Naive thymus-derived CD4-positive, alpha-beta T cell (primary cell): ENCODE measurements at places on chromosomes 16 and 17.

- no peak for DNase-seq
Measured at GRCh38 chr17:3959921-3960601, 4.2 kb downstream of the ATP2A3 start.

GRCh38 chr16:47045459-47045858 lies 72.0 kb upstream of the DNAJA2 start:
- DNase-seq = no peak

- no peak for DNase-seq
Measured at GRCh38 chr17:80087346-80088265, 13.8 kb upstream of the GAA start.

DNA sequence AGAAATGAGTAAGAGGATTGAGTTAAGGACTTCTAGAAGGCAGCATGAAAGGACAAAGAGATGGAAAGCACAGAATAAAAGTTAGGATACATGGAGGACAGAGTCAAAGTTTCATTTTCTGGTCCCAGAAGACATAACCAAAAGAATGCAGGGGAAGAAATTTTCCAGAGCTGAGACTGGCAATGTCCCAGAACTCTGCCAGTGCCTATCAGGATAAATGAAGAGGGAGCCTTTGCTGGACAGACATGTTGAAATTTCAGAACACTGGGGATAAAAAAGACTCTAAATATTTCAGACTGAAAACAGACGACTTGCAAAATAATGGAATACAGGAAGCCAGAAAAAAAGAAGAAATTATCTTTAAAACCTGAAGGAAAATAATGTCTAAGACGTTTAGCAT lies 55.7 kb downstream of the NT5M start:
- no peak for DNase-seq

DNA sequence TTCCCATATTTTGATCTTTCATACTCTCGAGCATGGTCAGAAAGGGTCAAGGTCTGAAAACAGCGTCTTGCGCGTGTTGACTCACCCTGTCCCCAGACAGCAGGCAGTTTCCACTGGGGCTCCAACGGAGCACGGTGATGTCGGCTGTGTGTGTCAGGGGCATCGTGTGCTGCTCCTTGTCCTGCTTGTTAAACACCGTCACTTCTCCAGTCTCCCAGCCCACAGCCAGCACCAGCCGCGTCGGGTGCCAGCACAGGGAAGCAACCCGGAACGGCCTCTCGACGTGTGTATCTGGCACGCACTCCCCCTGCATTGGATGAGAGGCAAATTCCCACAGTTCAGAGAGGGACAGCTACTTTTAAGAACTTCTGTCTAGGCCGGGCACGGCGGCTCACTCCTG lies 9.6 kb downstream of the IFT140 start:
- no peak for DNase-seq

DNA sequence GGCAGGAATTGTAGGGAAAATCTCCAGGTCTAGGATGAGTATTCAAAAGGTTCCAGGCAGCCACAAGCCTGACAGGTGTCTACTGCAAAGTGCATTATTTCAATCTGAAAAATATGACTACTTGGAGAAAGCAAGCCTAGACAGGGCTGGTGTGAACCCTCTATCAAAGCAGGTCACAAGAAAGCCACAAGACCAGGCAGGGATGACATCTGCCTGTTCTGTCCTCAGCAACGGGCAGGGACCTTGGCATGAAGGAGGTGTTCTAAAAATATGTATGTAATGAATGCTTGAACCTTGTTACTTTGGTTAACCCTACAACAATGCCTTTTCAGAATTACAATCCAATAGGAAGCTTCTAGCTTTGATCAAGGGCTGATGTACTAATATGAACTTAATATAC lies 1.2 kb upstream of the COX6A2 start:
- DNase-seq = no peak

GRCh38 chr17:16944334-16945135 lies 27.4 kb downstream of the TNFRSF13B start:
- no peak for DNase-seq

GRCh38 chr17:71933306-71933705 lies 187.5 kb upstream of the SOX9 start:
- no peak for DNase-seq

DNA sequence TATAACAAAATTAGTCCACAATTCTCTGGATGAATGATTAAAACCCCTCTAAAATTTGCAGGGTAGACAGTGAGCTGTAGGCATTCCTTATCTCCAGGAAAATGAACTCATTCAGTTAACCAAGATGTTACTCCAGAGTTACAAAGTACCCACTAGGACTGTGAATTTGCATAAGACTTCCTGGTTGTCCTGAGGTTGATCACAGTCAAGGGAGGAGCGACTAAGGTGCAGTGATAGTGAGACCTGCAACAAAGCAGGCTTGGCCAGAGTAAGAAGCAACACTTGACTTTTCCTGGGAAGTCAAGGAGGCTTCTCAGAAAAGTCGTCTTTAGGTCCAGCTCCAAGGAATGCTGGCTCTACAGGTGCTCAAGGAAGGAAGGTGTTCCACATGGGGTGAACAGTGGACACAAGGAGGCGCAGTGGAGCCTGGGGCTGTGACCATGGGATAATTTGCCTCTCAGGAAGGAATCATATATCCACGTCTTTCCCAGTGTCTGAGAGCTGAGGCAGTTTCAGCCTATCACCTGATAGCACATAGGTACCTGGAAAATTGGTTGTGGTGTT lies 821.1 kb upstream of the EEF2KMT start:
- no peak for DNase-seq

DNA sequence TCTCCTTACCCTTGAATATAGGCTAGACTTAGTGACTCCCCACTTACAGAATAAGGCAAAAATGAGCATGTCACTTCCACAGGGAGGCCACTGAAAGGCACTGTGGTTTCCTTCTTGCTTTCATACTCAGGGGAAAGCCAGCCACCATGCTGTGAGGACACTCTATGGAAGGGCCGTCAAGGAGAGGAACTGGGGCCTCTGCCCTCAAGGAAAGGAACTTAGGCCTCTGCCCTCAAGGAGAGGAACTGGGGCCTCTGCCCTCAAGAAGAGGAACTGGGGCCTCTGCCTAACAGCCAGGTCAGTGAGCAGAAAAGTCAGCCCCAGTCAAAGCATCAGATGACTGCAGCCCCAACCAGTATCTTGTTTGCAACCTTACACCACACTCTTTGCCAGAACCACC lies 30.1 kb downstream of the VPS35 start:
- no peak for DNase-seq

- DNase-seq = no peak
Measured at GRCh38 chr16:76444832-76445231, 167.6 kb downstream of the CNTNAP4 start.

GRCh38 chr17:49325980-49326379 lies 36.1 kb downstream of the ZNF652 start:
- DNase-seq = no peak

- no peak for DNase-seq
Measured at GRCh38 chr17:70905796-70906195, 736.5 kb downstream of the KCNJ2 start.

DNA sequence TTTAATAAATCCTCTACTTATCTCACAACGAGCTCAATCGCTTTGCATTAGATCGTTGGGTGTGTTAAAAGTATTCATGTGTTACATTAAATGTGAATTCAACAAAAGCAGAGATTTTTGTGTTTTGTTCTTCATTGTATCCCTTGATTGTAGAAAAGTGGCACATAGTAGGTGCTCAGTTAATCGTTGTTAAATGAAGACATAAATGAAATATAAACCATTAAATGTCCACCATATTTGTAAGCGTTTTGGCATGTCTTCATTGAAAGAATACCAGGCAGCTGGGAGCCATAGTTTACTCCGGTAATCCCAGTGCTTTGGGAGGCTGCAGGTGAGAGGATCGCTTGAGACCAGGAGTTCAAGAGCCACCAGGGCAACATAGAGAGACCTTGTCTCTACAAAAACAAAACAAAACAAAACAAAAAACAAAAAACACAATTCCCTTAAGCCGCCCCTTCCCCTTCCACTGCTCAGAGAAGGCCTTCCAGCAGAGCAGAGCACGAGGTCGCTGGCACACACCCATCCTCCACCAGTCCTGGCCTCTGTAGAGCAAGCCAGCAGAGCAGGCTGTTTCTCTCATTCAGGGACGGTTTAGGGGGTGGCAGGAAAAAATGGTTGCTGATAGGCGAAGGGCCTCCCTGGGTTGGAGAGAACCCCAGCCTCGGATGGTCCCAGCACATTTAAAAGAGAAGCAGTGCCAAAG lies 673 bp upstream of the CHD9 start:
- DNase-seq = no peak

DNA sequence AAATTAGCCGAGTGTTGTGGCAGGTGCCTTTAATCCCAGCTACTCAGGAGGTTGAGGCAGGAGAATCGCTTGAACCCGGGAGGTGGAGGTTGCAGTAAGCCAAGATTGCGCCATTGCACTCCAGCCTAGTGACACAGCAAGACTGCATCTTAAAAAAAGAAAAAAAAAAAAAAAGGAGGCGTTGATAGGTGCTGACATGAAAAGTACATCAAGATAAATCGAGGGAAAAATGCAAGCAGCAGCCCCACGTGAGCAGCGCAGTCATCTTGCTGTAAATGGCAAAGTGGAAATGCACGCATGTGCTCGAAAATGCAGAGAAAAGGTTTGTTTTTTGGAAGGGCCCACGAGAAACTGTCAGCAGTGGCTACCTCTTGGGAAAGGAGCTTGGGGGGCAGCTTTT lies 20.9 kb downstream of the MXRA7 start:
- DNase-seq = no peak

DNA sequence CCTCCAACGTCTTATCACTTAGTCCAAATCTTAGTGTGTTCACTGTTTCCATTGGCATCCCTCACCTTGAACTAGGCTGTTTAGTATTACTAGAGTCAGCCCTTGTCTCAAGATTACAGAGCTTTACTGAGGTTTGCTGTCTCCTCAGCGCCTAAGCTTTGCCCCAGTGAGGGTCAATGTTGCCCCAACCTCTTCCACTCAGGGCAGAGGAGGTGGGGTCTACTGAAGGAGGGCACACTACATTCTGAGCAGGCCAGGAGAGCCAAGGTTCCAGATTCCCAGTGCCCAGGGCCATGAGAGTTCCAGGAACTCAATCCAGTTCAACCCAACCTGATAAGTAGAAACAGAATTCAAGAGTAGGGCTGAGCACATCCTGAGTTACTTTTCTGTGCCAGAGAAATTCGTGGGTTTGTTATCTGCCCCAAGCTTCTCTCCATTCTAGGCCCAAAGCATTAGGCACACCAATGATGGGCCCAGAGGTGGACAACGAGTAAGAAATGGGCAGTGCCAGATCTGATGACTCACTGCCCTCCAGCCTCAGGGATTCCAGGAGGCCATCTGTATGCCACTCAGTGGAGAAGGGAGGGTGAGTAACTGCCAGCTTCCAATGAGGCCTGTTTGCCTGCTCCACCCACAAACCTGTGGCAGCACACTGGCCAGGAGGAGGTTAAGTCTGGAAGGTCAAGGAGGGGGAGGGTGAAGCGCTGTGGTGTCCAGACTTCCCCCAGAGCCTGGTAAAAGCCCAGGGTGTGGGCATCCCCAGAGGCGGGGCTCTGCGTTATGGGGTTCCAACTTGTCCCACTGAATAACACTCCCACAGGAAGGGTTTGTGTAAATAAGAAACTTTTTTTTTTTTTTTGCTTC lies 8.2 kb downstream of the TUBG2 start:
- DNase-seq = no peak

GRCh38 chr16:19382887-19383816 lies 34.5 kb upstream of the TMC5 start:
- no peak for DNase-seq

DNA sequence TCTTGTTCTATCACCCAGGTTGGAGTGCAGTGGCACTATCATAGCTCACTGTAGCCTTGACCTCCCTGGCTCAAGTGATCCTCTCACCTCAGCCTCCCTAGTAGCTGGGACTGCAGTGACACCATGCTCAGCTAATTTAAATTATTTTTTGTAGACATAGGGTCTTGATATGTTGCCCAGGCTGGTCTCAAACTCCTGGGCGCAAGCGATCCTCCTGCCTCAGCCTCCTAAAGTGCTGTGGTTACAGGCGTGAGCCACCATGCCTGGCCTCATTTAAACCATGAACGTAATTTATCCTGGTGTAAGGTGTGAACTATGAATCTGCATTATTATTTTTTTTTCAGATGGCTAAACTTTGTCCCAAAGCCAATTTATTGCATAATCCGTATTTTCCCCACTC lies 37.3 kb downstream of the LAT start:
- DNase-seq = no peak
